Astrocyte (in vitro differentiated cells and primary cell): ENCODE measurements at places on chromosomes 7 and 10. TPM values are rescaled to one million over a fixed set of nuclear protein-coding genes. Genes with fewer than 3 reads are reported as not detected.

- no peak for DNase-seq
These were observed 15.4 kb upstream of the GRB10 start for GRCh38 chr7:50798126-50798525.

GRCh38 chr10:7986851-7987250, 67.6 kb upstream of the GATA3 start:
- peak; percentile 18 for DNase-seq

- DNase-seq, result peak; percentile 89
These were observed at the start of gene HOXA1 for GRCh38 chr7:27095897-27096767. TSS of gene HOXA1 (minus strand) at chr7:27096000. CDS start at chr7:27095912, 88 bp downstream.

AKR1C2 gene
- total RNA-seq, result 0.41 TPM in 1 of 2 replicates, not detected in the other

JCAD gene
- total RNA-seq, result 27.3 and 29.0 TPM in 2 replicates
